ENCODE measurements at places on chromosomes 5 and 9.

DNA sequence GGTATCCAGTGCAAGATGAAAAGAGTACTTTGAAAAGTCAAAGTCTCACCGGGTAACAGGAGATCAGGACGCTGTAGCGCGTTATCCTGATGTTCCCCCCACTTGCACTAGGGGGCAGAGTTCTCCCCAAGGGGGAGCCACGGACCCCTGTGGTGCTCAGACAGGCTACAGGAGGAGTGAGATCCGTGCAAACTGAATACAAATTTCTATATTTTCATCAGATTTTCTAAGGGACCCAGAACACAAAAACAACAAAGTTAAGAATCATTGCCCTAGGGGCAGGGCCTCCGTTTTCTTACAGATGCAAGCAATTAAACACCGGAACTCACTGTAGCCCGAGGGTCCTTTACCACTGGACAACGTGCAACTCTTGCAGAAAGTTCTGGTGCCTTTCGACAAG is 2.0 kb downstream of the MYO10 start:
- no peak for DNase-seq

- DNase-seq, result no peak
Observed at GRCh38 chr5:17817990-17818389, 183.7 kb downstream of the TAF11L14 start.

- DNase-seq, result no peak
Observed at GRCh38 chr5:83035373-83036100, 41.7 kb downstream of the TMEM167A start.

GRCh38 chr5:139708434-139708861 is 60.3 kb downstream of the CXXC5 start:
- no peak for DNase-seq

- no peak for DNase-seq
Observed at GRCh38 chr5:95826949-95827891, 4.7 kb upstream of the GLRX start.

- DNase-seq, result no peak
Observed at GRCh38 chr5:41356786-41357185, 143.5 kb upstream of the C6 start.

DNA sequence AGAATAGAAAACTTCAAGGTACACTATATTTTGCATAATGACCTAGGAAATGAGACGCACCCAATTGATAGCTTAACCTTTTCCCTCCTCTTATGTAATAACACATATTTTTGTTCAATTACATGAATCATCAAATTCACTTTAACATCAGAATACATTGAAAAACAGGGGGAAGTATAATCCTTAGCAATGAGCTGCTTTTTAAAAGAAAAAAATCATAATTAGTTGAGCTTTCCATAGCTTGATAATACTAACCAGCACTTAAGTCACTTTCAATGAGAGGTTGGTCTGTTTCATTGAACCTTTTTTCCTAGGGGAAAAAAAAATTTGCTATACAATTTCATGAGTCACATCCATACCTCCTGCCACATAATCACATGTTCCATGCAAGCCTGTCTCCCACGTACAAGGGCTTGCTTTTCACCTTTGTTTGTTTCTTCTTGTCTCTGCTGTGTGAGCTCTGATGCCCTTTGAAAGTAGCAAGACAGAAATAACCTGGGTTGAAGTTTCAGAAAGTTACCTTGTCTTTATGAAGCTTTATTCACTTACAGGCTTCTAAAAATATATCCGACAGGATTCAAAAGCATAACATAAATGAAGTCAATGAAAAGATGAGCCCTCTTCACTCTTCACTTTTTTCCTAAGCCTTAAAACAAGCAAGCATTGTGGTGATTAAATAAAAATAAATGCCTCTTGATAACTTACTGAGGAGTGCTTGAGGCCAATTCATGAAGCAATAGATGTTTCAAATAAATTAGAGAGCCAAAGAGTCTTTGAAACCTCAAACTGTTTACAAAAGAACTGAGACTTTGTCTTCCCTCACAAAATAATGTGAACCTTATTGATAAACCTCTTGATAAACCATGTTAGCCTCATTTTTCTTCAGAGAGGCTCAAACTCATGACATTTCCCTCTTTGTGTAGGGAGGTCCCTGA is 108.5 kb downstream of the FEM1C start:
- DNase-seq, result no peak
